ENCODE measurements at places on chromosomes 7 and 10. TPM values are rescaled to one million over a fixed set of nuclear protein-coding genes. Genes with fewer than 3 reads are reported as not detected.

OLAH gene
- not detected for total RNA-seq

SVIL gene
- total RNA-seq, result 319 TPM

PIP gene
- not detected for total RNA-seq

SLC18A3 gene
- total RNA-seq, result not detected

EMX2 gene
- 1.6 TPM for total RNA-seq

SMARCD3 gene
- total RNA-seq, result 52.4 TPM

MSANTD7 gene
- total RNA-seq, result 7.0 TPM

ACHE gene
- 2.0 TPM for total RNA-seq

FBXL15 gene
- total RNA-seq, result 8.7 TPM

C7orf57 gene
- not detected for total RNA-seq

KIN gene
- total RNA-seq, result 13.4 TPM
